ENCODE measurements at places on chromosomes 11 and 22.
A peak's percentile ranks its signal among the peaks of the same experiment; 100 is the strongest.

DNA sequence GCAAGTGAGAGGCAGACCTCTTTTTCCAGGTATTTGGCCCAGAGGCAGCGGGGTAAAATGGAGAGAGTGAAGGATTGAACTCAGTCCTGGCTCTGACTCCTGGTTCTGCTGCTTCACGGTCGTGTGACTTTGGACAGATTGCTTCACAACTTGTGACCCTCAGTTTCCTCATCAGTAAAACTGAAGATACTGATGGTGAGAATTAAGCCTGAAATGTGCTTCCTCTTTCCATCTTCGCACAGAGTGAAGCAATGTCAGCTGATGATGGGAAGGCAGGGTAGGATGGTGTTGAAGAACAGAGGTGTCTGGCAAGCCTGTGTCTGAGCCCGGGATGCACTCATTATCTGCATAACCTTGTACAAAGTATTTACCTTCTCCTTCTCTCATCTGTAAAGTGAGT, 59.0 kb downstream of the UBASH3B start:
- DNase-seq = no peak

DNA sequence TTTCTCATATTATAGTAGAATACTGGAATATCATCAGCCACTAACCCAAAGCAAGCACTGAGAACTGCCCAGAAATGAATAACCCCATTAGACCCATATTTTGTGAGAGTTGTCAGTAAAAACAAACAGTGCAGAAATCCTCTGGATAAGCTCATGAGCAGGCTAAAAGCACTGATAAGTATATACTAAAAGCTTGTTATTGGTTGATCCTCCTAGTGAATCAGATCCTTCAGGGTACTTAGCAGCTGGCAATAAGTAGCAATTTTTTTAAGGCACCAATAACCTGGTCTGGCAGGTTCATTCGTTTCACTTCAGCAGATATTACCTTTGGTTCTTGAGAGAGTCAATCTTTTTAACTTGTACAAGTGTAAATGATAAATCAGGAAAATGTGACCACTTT, 1.2 kb downstream of the NOX4 start:
- DNase-seq = no peak

GRCh38 chr11:115984228-115984627, 480.0 kb upstream of the CADM1 start:
- no peak for DNase-seq

DNA sequence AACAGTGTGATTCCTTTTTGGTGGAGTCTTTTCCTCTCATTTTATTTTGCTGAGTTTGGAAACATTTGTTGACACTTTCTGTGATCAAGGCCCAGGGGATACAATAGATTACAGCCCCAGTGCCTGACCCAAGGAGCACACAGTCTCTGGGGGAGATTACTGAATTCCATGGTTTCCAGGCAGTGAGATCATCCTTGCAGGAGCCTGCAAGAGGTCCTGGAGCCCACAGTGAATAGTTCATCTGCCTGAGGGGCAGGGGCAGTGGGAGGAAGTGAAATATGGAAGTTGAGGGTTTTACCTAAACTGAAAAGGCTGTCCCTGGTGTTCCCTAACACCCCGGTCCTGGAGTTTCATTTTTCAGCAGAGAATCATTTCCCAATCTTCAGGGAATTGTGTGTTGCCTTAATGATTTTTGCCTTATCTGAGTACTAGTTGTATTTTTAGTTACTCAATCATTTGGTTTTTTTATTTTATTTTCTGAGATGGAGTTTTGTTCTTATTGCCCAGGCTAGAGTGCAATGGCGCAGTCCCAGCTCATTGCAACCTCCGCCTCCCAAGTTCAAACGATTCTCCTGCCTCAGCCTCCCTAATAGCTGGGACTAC, 7.7 kb downstream of the CCS start:
- no peak for DNase-seq

DNA sequence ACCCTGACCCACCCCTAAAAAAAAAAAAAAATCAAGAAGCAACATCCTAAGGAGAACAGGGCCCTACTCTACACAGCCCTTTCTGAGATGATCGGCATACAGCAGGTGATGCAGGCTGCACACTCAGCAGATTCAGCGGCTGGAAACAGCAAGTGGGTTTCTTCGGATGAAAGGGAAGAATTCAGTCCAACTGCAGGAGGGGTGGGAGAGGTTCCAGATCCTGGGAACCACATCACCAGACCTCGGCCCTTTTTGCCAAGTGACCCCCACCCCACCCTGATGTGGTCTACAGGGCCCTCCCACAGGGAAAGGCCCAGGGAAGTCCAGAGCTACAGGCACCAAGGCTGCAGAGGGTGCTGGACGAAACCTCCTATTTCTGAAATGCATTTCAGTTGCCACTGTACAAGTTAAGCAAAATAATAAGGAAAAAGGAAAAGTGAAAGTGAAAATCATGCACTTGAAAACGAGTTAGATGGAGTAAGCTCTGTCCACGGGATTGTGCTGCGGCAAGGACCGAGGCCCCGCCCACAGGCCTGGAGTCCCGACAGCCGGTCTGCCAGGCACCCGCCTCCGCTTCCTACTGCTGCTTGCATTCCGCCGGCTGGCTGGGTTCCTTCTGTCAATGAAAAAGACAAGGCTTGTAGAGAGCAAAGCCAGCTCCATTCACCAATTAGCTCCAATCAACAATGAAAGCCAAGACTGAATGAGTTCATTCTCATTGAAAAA, 16.0 kb upstream of the PHLDA2 start:
- no peak for DNase-seq

GRCh38 chr11:36258730-36259360, 30.4 kb downstream of the COMMD9 start:
- DNase-seq = no peak

DNA sequence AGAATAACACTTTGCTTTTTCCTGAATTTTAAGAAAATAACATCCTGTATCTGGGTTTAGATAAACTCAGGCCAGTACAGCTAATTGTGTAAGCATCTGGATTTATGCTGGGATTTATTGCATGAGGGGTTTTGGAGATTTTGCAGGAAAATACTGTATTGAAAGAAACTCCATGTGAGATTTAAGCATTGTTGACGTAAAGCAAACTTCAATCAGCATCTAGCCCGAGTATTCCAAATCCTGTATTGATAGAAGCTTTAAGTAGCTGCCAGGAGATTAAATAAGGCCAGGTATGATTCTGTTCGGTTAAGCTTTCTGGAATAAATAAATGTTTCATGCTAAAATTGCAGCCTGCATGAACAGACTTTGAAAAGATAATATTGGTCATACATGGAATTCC, 36.3 kb upstream of the LYVE1 start:
- DNase-seq = no peak

- no peak for DNase-seq
Measured at GRCh38 chr22:38412435-38413084, 42.4 kb downstream of the KCNJ4 start.

GRCh38 chr11:121839781-121840180, 276.2 kb downstream of the BLID start:
- DNase-seq = no peak

DNA sequence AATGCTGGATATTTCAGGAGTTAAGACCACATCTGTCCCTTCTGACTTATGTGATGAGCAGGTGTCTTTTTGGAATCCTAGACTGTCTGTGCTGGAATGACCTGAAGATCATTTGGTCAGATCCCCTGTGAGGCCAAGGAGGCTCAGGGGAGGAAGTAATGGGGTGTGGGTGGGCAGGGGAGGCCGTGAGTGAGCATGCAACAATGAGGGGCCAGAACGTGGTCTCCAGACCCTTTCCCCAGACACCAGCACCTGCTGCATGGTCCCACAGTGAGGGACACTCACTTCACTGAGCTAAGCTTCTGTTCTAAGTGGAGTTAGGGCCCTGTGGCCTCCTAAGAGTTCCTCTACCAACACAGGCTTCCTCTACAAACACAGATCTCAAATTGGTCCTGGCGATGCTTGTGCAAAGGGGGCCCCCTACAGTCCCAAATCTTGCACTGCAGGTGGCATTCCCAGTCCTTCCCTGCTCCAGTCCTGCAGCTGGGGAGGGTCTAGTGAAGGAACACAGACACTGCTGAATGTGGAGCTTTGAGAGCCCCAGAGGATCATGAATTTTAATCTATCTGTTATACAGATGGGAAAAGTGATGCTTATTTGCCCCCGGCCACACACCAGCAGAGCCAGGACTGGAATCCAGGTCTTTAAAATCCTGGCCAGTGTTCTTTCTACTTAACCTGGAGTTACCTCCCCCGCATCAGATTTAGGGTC, 7.4 kb downstream of the USP2 start:
- peak; percentile 47 for DNase-seq

DNA sequence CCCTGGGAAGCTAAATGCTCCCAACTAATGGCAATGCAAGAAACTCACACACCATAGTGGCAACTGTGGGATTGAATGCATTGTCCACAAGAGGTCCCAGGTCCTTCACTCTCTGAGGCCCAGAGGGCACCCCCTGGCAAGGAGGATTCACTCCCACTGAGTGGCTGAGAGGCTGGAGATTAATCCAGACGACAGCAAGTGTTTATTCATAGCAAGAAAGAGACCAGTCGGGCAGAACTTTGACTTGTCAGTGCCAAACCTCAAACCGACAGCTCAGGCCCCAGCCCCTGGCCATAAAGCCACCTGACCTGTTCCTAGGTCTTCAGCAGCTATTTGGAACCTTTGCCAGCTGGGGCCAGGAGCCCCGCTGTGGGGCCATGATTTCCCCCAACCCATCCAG, 54.5 kb upstream of the MPEG1 start:
- DNase-seq = no peak

- no peak for DNase-seq
Measured at GRCh38 chr11:11522591-11522990, 99.2 kb downstream of the GALNT18 start.

DNA sequence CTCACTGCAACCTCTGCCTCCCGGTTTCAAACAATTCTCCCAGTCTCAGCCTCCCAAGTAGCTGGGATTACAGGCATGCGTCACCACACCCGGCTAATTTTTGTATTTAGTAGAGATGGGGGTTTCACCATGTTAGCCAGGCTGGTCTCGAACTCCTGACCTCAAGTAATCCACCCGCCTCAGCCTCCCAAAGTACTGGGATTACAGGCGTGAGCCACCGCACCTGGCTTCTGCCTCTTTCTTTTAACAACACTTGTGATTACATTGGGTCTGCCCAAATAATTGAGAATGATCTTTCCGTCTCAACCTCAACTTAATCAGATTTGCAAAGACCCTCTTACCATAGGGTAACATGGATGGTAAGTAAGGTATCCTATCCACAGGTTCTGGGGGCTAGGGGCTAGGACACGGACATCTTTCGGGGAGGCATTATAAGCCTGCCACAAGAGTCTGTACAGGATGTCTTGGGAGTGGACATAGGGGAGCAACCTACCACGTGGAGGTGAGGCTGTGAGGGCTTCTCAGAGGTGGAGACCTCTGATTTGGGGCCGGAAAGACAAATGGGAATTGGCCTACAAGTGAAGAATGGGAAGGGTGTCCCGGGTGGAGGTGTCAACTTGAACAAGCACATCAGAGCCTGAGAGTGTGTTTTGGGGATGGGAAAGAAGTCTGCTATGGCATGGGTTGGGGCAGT, 2.7 kb upstream of the CBX6 start:
- DNase-seq = no peak

GRCh38 chr22:26775394-26775793, 118.0 kb downstream of the MIAT start:
- no peak for DNase-seq

GRCh38 chr11:3879216-3879966, 23.9 kb downstream of the STIM1 start:
- no peak for DNase-seq

GRCh38 chr11:121351083-121351630, 58.6 kb downstream of the SC5D start:
- no peak for DNase-seq

DNA sequence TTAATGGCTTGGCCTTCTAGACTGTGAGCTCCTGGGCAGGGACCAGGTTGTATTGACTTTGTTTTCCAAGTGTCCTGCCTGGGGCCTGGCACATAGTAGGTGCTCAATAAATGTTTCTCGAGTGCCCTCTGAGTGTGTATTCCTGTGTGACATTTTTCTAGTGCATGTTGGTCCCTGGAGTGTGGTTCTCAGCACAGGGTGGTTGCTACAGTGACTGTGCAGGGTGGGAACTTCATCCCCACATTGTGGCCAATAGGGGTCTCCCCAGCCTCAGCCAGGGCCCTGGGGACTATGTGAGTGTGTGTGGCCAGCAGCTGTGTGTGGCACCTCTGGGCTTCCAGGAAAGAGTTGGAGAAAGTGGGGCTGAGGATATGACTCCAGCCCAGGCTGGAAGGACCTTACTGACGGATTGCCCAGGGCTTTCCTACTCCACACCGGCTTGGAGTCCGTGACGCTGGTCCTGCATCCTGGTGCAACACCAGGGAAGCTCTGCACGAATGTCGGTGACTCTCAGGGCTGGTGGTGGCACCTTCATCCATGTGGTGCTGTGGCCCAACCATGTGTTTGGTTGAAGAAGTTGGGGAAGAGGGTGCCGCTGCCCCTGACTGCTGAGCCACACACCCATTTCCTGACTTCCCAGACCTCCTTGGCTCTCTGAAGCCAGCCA, 9.0 kb upstream of the MARK2 start:
- no peak for DNase-seq

GRCh38 chr11:69075421-69076128, 26.8 kb downstream of the TPCN2 start:
- no peak for DNase-seq

- no peak for DNase-seq
Measured at GRCh38 chr11:91231226-91231625, 993.4 kb upstream of the FAT3 start.

DNA sequence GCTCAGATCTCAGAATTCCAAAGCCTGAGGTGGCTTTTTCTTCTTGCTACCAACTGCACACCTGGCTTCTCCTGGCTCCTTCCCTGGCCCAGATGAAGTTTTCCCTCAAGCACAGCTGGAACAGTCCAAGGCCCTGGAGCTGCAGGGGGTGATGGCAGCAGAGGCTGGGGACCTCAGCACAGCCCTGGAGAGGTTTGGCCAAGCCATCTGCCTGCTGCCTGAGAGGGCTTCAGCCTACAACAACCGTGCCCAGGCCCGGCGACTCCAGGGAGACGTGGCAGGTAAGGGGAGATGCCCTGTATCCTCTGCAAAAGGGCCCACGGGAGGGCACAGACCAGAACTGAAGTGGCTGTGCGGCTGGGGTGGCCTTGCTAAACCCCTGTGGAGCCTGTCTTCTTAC, 1.2 kb downstream of the TTC36 start:
- no peak for DNase-seq

DNA sequence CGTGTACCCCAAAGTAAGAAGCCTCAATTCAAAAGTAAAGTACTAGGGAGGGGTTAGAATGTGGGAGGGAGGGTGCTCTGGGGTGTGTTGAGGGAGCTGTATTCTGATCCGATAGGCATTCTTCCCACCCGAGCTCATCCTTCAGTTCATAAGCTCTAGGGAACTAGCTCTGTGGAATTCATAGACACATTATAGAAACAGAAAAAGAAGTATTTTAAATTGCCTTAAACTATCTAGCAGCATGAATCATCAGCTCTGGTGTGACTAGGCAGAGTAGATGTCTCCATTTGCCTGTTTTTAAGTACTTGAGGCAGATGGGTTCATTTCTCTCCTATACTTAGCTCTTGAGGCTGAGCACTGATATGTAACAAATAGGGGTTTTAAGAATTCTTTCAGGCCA, 7.3 kb upstream of the SGSM3 start:
- DNase-seq = no peak

Measured in NCI-H510A (cell line).